ENCODE measurements at places on chromosomes 4 and X.

- no peak for DNase-seq
Observed at GRCh38 chr4:69849297-69849696, 10.6 kb downstream of the SULT1E1 start.

- DNase-seq: no peak
Observed at GRCh38 chr4:19187096-19187495, 1064.6 kb upstream of the SLIT2 start.

- no peak for DNase-seq
Observed at GRCh38 chr4:25633541-25633940, 22.1 kb upstream of the SLC34A2 start.

DNA sequence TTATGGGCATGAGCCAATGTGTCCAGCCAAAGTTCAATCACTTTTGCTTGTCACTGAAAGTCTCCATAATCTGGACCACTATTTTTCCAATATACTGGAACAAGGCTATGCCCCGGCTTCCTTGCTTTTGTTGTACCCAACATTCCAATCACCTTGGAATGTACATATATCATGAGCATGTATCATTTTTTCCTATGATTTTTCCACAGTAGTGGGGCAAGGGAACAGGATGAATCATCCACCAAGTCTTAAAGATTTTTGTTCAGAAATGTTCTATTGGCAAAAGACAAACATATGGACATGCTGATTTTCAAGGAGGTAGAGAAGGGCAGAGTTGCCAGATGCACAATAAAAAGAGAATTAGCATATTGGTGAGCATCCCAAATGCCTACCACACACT is 548.1 kb upstream of the INTU start:
- DNase-seq: no peak

- no peak for DNase-seq
Observed at GRCh38 chr4:5927747-5928146, 34.9 kb upstream of the CRMP1 start.
